ENCODE measurements at places on chromosomes 4 and X.
A peak's percentile ranks its signal among the peaks of the same experiment; 100 is the strongest.

GRCh38 chr4:78667325-78667724 is 108.8 kb upstream of the BMP2K start:
- DNase-seq, result no peak

DNA sequence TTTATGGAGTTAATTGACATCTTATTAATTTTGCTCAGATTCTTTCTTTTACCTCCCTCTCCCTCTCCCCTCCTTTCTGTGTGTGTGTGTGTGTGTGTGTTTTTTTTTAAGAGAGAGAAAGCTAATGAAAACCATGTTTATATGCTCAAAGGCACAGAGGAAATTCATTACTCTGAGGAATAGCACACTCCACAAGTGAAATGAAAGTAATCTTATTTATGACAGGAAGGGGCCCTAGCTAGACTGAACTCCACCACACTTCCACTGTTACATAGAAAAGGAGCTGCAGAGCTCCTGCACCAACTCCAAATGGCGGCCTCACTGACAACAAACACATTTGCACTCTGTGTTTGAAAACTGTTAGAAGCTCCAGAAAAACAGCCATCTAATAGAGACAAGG is 150.6 kb downstream of the RASL11B start:
- no peak for DNase-seq

GRCh38 chrX:36573720-36574119 is 434.4 kb upstream of the FAM47C start:
- no peak for DNase-seq

DNA sequence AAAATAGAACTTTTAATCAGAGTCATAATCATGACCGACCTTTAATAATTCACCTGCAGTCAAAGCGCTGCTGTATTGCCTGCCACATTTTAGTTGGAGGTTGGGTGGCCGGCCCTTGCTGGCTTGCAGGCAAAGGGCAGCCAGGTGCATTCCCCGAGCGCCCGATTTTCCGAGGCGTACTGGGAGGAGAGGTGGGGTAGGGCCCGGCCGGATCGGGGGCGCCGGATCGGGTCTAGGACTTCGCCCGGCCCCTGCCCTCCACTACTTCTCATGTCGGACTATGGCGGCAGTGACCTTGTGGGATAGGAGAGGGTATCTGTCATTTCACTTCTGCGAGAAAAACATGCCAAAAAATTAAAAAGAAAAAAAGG is 2.5 kb upstream of the RS1 start:
- DNase-seq, result no peak

- DNase-seq, result no peak
Observed at GRCh38 chrX:25068340-25068739, 52.6 kb upstream of the ARX start.

DNA sequence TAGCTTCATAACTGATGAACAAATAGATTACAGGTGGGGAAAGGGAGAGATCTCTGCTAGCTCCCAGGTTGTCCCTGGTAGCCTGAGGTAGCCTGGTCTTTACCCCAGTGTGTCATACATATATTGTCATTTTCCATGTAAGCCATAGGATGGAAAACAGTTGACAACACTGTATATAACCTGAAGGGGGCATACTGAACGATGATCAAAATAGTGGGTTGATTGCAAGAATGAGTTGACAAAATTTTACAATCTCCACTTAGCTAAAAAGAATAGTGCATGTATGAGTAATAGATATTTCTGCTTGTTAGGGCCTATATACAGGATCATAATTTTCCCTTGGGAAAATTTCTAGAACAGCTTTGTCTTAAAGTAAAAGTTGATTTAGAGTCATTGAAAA is 304.1 kb upstream of the HAND2 start:
- DNase-seq, result no peak

- DNase-seq, result peak; percentile 44
Observed at GRCh38 chr4:12852338-12853307, 631.5 kb downstream of the RAB28 start.

- DNase-seq, result no peak
Observed at GRCh38 chr4:95066050-95066449, 308.3 kb downstream of the BMPR1B start.

- DNase-seq, result no peak
Observed at GRCh38 chr4:4480205-4480604, 61.6 kb downstream of the STX18 start.

- peak; percentile 38 for DNase-seq
Observed at GRCh38 chr4:155972098-155972497, 18.4 kb upstream of the CTSO start.

GRCh38 chrX:83495898-83496297 is 12.2 kb upstream of the POU3F4 start:
- no peak for DNase-seq

GRCh38 chr4:61431131-61431530 is 231.0 kb downstream of the ADGRL3 start:
- no peak for DNase-seq

- DNase-seq, result no peak
Observed at GRCh38 chrX:48589482-48590162, 7.7 kb upstream of the WDR13 start.

- no peak for DNase-seq
Observed at GRCh38 chrX:132957211-132958090, 978 bp downstream of the HS6ST2 start.

GRCh38 chrX:85859426-85859825 is 187.9 kb downstream of the CHM start:
- DNase-seq, result no peak

- DNase-seq, result peak; percentile 73
Observed at GRCh38 chrX:16870095-16870861, at the start of gene RBBP7. TSS of gene RBBP7 (minus strand) at chrX:16870362. CDS start at chrX:16870053, 309 bp downstream.

- no peak for DNase-seq
Observed at GRCh38 chrX:112670977-112671376, 8.8 kb downstream of the LHFPL1 start.

DNA sequence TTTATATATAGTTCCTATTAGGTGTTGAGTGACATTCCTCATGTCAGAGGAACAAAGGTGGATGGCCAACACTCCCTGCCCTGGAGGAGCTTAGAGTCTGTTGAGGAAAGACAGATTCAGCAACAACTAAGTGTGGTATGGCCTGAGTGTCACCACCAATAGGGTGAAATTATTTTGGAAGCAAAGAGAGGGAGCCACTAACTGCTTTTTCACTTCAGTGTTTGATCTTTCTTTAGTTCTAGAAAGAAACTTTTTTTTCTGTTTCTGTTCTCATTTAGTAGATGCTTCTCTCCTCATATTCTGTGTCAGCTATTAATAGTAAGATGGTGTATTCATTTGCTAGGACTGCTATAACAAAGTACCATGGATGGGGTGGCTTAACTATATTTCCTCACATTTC is 81.5 kb downstream of the ARX start:
- no peak for DNase-seq

- DNase-seq, result no peak
Observed at GRCh38 chrX:153471663-153472280, 1.4 kb upstream of the HAUS7 start.

- DNase-seq, result no peak
Observed at GRCh38 chr4:118277243-118277642, 75.6 kb downstream of the PRSS12 start.

GRCh38 chr4:73259571-73260090 is 1.0 kb upstream of the ANKRD17 start:
- peak; percentile 73 for DNase-seq

DNA sequence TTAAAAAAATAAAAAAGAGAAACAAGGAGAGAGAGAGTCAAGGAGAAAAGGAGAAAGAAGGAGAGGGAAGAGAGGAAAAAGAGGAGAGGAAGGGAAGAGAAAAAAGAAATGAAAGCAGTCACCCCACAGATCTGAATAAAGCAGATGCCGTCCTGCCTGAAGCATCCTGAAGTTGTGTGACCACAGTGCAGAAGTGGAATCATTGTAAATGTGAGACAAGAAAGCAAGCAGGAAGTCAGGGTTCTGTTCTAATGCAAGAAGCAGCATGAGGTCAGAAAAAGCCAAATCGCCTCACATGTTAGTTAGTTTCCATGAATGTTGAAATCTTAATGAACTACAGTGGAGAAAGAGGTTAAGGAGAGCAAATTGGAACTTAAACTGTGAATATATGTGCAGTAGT is 692.5 kb downstream of the CENPC start:
- DNase-seq, result peak; percentile 38

- no peak for DNase-seq
Observed at GRCh38 chr4:78426972-78427371, 124.6 kb upstream of the ANXA3 start.

GRCh38 chr4:58254291-58254690 is 1144.1 kb upstream of the IGFBP7 start:
- no peak for DNase-seq

- no peak for DNase-seq
Observed at GRCh38 chr4:144115519-144115918, 25.0 kb downstream of the GYPA start.

DNA sequence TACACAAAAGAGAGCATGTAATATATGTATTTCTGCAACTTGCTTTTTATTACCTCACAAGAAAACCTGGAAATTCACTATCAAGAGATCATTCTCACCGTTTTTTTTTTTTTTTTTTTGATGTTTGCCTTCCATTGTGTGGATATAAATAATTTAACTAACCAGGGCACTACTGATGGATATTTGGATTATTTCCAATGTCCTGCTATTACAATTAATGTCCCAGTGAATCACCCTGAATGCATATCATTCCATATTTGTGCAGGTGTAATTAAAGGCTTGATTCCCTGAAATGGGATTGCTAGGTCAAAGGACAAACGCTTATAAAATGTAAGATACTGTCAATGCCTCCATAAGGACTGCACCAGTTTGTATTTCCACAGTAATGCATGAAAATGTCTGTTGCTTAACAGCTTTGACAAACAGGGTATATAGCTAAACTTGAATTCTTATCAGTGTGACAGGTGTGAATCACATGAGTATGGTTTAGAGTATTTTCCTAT is 87.8 kb downstream of the NCAPG start:
- DNase-seq, result no peak

GRCh38 chrX:113512700-113513395 is 672.2 kb upstream of the AMOT start:
- peak; percentile 59 for DNase-seq

DNA sequence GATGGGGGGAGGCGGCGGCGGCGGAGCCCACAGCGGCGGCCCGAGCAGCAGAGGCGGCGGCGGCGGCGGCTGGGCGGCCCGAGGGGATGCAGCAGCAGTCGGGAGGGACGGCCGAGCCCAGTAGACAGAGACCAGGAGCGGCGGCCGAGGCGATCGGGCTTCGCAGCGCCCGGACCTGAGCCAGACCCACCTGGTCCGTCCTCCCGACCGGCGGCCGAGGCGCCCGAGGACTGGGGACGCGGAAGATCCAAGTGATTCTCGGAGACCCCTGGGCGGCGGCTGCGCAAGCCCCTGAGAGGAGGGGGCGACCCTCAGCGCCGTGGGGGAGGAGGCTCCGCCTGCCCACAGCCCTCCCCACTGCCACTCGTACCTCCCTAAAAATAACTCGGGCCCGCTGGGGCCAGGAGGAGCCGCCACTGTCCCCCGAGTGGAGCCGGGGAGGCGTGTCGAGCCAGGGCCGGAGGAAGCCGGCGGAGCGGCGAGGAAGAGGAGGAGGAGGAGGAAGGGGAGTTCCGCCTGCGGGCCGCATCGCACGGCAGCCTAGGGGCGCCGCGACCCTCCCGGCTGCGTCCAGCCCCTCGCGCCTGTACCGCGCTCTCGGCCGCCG is 608 bp downstream of the RAPGEF2 start:
- no peak for DNase-seq

DNA sequence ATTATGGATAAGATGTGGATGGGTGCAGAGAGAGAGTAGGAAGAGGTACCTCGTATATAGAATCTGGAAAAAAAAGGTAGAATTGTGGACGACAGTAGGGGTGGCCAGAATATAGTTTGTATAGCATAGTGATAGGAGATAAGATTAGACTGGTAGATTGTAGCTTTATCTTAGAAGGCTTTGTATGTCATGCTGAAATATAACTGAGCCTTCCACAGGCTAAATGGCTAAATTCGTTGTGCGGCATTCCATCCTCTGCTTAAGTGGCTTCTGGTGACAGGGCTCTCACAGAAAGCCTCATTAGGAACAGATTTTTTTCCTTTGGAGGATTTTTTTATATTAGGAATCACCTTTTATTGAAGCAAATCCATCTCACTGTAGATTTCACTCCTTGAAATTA is 142.3 kb upstream of the BMPR1B start:
- no peak for DNase-seq

DNA sequence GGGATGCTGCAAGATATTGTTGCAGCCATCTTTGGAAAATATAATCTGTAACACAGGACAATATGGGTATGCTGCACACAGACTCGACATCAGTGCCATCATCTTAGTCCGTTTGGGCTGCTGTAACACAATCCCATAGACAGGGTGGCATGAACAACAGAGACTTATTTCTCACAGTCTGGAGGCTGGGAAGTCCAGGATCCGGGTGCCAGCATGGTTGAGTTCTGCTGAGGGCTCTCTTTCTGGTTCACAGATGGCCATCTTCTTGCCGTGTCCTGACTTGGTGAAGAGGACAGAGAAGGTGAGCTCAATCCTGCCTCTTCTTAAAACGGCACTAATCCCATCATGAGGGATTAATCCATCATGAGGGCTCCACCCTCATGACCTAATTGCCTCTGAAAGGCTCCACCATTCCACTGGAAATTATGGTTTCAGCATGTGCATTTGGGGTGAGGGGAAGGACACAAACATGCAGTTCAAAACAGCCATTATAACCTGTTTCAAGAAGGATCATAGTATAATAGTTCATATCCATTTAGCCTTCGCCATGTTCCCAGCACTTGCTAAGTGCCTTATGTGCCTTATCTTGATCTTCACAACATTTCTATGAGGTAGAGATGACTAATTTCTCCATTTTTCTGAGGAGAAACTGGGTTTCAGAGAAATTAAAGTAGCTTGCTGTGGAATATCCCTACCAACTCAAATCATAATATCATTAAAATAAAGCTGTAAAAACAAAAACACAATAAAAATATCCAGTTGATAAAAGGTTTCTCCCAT is 27.9 kb upstream of the SPP1 start:
- no peak for DNase-seq

DNA sequence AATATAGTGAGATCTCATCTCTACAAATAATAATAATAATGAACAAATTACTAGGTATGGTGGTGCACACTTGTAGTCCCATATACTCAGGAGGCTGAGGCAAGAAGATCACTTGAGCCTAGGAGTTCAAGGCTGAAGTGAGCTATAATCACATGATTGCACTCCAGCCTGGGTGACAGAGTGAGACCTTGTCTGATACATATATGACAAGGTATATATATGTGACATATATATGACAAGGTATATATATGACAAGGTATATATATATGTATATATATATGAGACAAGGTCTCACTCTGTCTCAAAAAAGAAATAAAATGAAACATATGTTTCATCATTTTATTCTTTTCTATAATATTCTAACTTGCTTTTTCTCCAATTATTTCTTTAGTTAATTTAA is 278.1 kb upstream of the TET2 start:
- DNase-seq, result no peak

DNA sequence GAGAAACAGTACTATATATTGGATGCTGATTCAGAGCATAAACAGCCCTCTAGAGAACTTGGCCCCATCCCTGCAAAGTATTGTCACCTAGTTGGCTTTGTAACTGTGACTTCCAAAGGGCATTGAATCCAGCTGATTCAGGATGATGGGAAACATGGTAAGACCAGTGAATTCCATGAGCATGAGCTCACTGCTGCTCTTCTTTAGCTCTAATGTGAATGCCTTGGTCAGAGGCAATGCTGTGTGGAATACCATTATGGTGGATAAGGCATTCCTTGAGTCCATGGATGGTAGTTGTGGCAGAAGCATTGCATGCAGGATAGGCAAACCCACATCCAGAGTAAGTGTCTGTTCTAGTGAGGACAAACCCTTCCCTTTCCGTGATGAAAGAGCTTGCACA is 365.6 kb upstream of the EDA2R start:
- no peak for DNase-seq

GRCh38 chr4:1008840-1009541 is 2.4 kb upstream of the FGFRL1 start:
- DNase-seq, result no peak

- no peak for DNase-seq
Observed at GRCh38 chr4:89299153-89299791, 8.3 kb downstream of the GPRIN3 start.

Measured in foreskin melanocyte (primary cell).